ENCODE measurements at places on chromosomes 16 and 17.

- no peak for DNase-seq
These were observed 6.8 kb upstream of the RBFOX1 start for GRCh38 chr16:7325834-7326233.

- no peak for DNase-seq
These were observed 30.9 kb downstream of the ZNF778 start for GRCh38 chr16:89248196-89248982.

- DNase-seq, result no peak
These were observed 23.4 kb downstream of the SMURF2 start for GRCh38 chr17:64638552-64639203.

GRCh38 chr17:58387834-58388233 lies 29.5 kb downstream of the RNF43 start:
- no peak for DNase-seq

Data from NCI-H510A treated with DMSO at 0.1 percent for 48 hours (cell line).